A549 treated with CORT108297 at 1 μM for 4 hours (cell line): ENCODE measurements at places on chromosomes 4 and X. TPM values are rescaled to one million over a fixed set of nuclear protein-coding genes. Genes with fewer than 3 reads are reported as not detected.

The CYBB gene
- total RNA-seq, result 0.02 to 0.12 TPM (median 0.07 TPM) in 5 replicates

The C4orf36 gene
- total RNA-seq, result 0.88 to 1.6 TPM (median 1.4 TPM) in 5 replicates

The TLR3 gene
- total RNA-seq, result 0.29 to 0.52 TPM (median 0.41 TPM) in 5 replicates

The STPG2 gene
- 0.05 TPM in 1 of 5 replicates, not detected in the others for total RNA-seq
